ENCODE measurements at places on chromosomes 5 and 9.

DNA sequence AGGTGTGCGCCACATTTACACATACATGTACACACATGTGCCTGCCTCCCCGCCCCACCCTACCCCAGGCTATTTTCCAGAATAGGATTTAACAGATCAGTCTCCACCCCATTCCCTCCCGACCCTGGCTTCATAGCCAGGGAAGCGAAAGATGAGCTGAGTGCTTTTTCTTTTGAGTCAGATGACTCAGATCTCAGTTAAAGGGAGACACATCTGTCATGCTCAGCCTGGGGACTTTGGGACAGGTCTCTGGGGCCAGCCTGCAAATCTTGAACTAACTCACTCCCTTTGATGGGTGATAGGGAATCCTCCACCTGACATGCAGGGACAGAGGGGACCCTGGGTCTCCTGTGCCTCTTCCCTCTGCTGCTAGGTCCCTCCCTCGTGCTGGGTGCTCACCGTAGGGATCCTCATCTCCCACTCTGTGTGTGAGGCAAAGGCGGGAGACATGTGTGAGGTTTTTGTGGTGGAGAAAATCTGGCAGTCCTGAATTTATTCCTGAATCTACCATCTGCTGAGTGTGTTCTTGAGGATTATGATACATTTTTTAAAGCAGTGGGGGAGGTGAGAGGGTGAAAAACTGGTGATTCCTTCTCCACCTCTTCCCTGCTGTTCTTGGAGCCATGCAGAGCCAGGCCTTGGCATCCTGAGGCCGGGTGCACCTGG is 37.7 kb downstream of the NEUROG1 start:
- H3K4me1 ChIP-seq = no peaks in the 10 kb centered on the region
- H3K27ac ChIP-seq = no peak overlapping the region
- no peaks in the 10 kb centered on the region for H3K36me3 ChIP-seq
- peaks cover 29% of the 10 kb centered on the region for H3K27me3 ChIP-seq

GRCh38 chr9:12464910-12465512 is 228.2 kb upstream of the TYRP1 start:
- DNase-seq = peak; percentile 8
- no peak overlapping the region for H3K4me3 ChIP-seq
- no peaks in the 10 kb centered on the region for H3K36me3 ChIP-seq
- no peaks in the 10 kb centered on the region for H3K4me1 ChIP-seq

- no peak overlapping the region for H3K4me3 ChIP-seq
- DNase-seq = no peak
- H3K27ac ChIP-seq = no peak overlapping the region
- no peaks in the 10 kb centered on the region for H3K4me1 ChIP-seq
- no peaks in the 10 kb centered on the region for H3K36me3 ChIP-seq
Measured at GRCh38 chr9:110977259-110977709, 61.0 kb downstream of the LPAR1 start.

GRCh38 chr9:83188277-83188676 is 125.3 kb upstream of the RASEF start:
- no peak overlapping the region for H3K4me3 ChIP-seq
- DNase-seq = no peak
- H3K27me3 ChIP-seq = no peaks in the 10 kb centered on the region
- no peaks in the 10 kb centered on the region for H3K36me3 ChIP-seq
- no peaks in the 10 kb centered on the region for H3K4me1 ChIP-seq

- H3K4me3 ChIP-seq = no peak overlapping the region
- H3K27ac ChIP-seq = no peak overlapping the region
- peaks cover 3% of the 10 kb centered on the region for H3K36me3 ChIP-seq
Measured at GRCh38 chr9:110095161-110095595, 112.8 kb downstream of the C9orf152 start.

GRCh38 chr5:39815711-39816110 is 390.9 kb upstream of the DAB2 start:
- H3K36me3 ChIP-seq = no peaks in the 10 kb centered on the region
- DNase-seq = no peak
- H3K4me1 ChIP-seq = no peaks in the 10 kb centered on the region
- no peak overlapping the region for H3K27ac ChIP-seq
- peaks cover 9% of the 10 kb centered on the region for H3K27me3 ChIP-seq

- H3K4me1 ChIP-seq = peaks cover 42% of the 10 kb centered on the region
- H3K27me3 ChIP-seq = peaks cover 9% of the 10 kb centered on the region
- H3K27ac ChIP-seq = no peak overlapping the region
- no peak overlapping the region for H3K4me3 ChIP-seq
Measured at GRCh38 chr9:757246-757881, 84.1 kb upstream of the DMRT1 start.

GRCh38 chr9:98488571-98489312 is 220.0 kb downstream of the GABBR2 start:
- no peak overlapping the region for H3K27ac ChIP-seq
- no peaks in the 10 kb centered on the region for H3K36me3 ChIP-seq
- peaks cover 11% of the 10 kb centered on the region for H3K27me3 ChIP-seq
- H3K4me1 ChIP-seq = no peaks in the 10 kb centered on the region
- no peak for DNase-seq

DNA sequence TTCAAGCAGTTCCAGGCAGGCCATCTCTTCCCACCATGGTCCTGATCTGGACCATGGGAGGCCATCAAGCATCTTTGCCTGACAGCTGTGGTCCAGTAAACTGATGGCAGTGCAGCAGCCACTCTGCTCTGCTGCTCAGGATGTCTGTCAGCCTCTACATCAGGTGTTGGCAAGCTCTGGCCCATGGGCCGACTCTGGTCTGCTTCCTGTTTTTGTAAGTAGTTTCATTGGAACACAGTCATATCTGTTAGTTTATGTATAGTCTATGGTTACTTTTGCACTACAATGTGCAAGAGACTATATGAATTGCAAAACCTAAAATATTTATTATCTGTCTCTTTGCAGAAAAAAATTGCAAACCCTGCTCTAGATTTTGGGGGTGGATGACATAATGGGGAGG is 225.0 kb downstream of the KCTD16 start:
- no peaks in the 10 kb centered on the region for H3K4me1 ChIP-seq
- H3K27ac ChIP-seq = no peak overlapping the region
- DNase-seq = no peak
- H3K36me3 ChIP-seq = no peaks in the 10 kb centered on the region

- peaks cover 27% of the 10 kb centered on the region for H3K4me1 ChIP-seq
- DNase-seq = no peak
- H3K27me3 ChIP-seq = peaks cover 5% of the 10 kb centered on the region
- peaks cover 6% of the 10 kb centered on the region for H3K36me3 ChIP-seq
- no peak overlapping the region for H3K4me3 ChIP-seq
Measured at GRCh38 chr9:110259566-110259965, 3.3 kb upstream of the TXN start.

- no peak overlapping the region for H3K4me3 ChIP-seq
- H3K4me1 ChIP-seq = no peaks in the 10 kb centered on the region
- H3K27ac ChIP-seq = no peak overlapping the region
- H3K27me3 ChIP-seq = no peaks in the 10 kb centered on the region
Measured at GRCh38 chr5:105150323-105150722, 1587.7 kb upstream of the NUDT12 start.

DNA sequence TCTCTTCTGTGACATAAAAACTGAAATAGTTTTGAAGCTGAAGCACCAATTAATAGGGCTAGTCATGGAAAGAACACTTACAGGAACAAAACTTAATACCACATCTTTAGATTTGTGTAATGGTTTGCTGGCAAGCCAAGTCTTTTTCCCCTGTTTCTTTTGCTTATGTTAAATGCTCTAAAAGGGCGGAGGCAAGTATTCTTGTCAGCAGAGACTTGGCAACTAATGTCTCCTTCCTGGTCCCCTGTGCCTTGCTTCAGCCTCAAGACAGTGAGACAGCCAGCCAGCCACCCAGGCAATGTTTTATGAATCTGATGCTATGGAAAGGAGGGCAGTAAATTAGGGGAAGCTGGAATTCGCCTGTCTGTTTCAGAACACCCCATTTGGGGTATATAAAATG is 45.7 kb downstream of the PRRC1 start:
- no peak overlapping the region for H3K4me3 ChIP-seq
- peaks cover 8% of the 10 kb centered on the region for H3K4me1 ChIP-seq
- no peaks in the 10 kb centered on the region for H3K36me3 ChIP-seq

GRCh38 chr9:95175523-95175922 is 142.0 kb downstream of the FANCC start:
- H3K27ac ChIP-seq = no peak overlapping the region
- no peak overlapping the region for H3K4me3 ChIP-seq
- H3K27me3 ChIP-seq = no peaks in the 10 kb centered on the region

- no peaks in the 10 kb centered on the region for H3K4me1 ChIP-seq
- no peak overlapping the region for H3K4me3 ChIP-seq
- no peaks in the 10 kb centered on the region for H3K27me3 ChIP-seq
- no peak overlapping the region for H3K27ac ChIP-seq
- DNase-seq = no peak
Measured at GRCh38 chr5:167664222-167664804, 627.1 kb upstream of the WWC1 start.

- H3K27ac ChIP-seq = no peak overlapping the region
- no peak for DNase-seq
- no peaks in the 10 kb centered on the region for H3K27me3 ChIP-seq
- H3K36me3 ChIP-seq = no peaks in the 10 kb centered on the region
- H3K4me1 ChIP-seq = no peaks in the 10 kb centered on the region
- no peak overlapping the region for H3K4me3 ChIP-seq
Measured at GRCh38 chr5:5933651-5934050, 444.7 kb downstream of the MED10 start.

- H3K27me3 ChIP-seq = peaks cover 23% of the 10 kb centered on the region
- H3K36me3 ChIP-seq = no peaks in the 10 kb centered on the region
- DNase-seq = no peak
- H3K4me1 ChIP-seq = peaks cover 7% of the 10 kb centered on the region
Measured at GRCh38 chr9:127362829-127363228, 34.1 kb upstream of the SLC2A8 start.

DNA sequence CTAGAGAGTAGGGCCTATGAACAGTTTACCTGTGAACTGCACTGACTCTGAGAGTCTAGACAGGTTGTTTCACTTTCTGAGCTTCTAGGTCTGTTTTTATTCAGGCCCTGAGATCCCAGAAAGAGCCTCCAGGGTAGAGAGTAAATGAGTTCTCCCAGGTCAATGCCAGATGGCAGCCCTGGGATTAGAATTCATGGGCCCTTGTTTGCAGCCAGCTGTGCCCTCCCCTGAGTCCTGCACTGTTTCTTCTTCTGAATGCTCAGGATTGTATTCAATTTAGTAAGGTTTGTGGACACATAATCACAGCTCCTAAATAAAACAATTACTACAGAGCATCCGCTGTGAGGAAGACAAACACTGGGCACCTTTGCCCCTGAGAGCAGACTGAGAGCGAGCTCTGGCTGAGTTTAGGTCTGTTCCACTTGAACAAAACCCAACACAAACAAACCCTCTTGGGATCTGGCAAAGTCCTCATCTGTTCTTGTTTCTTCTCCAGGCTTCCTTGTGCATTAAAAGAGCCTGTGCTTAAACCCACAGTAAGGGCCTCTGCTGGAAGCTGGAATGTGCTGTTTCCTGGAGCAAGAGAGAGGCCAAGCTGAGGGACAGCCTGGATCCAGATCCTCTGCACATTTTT is 29.9 kb downstream of the FAM219A start:
- no peaks in the 10 kb centered on the region for H3K4me1 ChIP-seq
- no peak overlapping the region for H3K4me3 ChIP-seq
- no peak overlapping the region for H3K27ac ChIP-seq
